ENCODE measurements at places on chromosomes 5 and 9.

DNA sequence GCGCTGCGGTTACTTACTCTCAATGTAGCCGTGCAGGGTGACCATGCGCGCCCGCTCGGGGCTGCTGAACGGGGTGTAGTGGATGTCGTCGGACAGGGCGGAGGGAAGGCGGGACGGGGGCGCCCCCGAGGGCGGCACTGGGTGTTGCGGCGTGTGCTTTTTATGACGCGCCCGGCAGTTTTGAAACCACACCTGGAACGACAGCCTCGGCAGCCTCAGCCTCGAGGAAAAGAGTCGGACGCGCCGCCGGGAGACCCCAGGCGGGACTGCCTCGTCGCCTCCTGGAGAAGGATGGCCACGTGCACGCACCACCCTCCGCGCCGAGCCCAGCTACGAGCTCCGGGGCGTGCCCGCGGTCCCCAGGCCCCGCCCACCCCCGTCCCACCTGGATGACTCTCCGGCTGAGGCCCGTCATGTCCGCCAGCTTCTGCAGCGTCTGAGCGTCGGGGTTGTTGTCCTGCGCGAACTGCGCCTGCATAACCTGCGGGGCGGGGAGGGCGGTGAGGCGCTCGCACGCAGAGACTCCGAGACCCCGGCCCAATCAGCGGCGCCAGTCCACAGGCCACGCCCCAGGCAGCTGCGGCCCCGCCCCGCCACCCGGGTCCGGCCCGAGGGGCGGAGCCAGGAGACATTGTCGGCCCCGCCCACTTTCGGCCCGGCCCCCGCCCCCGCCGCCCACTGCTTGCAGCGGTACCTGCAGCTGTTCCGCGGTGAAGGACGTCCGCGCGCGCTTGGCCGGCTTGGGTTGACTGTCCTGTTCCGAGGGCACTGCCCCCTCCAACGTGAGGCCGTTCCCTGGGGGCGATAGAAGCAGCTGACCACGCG, 15.0 kb downstream of the LHX6 start:
- DNase-seq: peak; percentile 99

GRCh38 chr9:7869340-7869739, 69.8 kb upstream of the DMAC1 start:
- no peak for DNase-seq

DNA sequence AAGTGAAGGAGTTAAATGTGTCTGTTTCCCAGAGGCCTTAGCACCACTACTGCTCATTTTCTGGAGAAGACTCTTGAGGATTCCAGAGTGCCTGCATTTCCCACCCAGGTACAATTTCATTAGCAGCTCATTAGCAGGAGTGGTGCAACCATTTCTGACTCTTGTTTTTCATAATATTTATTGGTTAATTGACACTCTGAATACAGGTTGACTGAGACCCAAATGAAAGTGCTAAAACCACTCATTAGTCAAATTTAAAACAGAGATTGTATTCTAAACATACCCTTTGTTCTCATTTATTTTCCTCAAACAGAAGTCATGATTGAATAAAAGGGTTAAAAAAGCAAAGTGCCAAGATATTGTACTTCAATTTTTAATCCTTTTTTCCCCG, 134.5 kb downstream of the SIL1 start:
- DNase-seq: no peak

GRCh38 chr5:93577854-93578812, 2.9 kb downstream of the NR2F1-AS1 start:
- no peak for DNase-seq

DNA sequence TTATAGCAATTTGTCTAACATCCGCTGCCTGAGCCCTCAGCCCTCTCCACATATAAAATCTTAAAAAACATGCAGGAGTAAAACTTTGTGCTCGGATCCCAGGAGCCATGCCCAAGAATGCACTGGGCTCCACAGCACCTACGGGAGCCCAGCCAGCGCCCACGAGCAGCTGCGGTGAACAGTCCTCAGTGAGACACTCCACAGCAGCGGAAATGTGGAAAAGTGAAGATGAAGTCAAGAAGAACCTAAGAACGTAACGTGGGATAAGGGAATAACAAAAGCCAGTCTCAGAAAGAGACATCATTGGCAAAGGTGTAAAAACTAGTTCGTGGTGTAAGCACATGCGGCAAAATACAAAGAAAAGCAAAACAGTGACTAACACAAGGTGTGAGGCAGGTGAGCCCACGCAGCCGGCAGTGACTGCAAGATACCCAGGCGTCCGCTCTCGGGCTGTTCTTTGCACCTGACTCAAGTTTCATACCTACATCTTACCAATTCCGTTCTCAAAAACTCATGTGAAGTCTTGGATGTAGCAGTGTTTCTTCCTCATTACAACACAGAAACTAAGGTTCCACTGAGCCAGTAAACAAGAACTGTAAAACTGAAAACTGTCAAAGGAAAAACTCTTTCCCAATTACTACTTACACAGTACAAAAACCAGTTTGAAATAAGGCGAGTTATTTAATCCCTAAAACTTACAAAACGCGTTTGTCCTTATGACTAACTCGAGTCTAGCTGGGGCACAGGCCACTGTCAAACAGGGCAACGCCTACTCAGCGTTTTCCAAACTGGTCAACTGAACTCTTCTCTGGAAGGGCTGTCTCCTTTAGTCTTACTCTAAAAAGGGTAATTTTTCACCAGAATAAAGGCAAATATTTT, 1.7 kb downstream of the CAMSAP1 start:
- no peak for DNase-seq

- DNase-seq: no peak
Measured at GRCh38 chr9:133968428-133968827, 23.7 kb downstream of the VAV2 start.

- DNase-seq: no peak
Measured at GRCh38 chr9:86424251-86424891, 70.2 kb upstream of the TUT7 start.

- DNase-seq: no peak
Measured at GRCh38 chr5:36950586-36951457, 74.3 kb downstream of the NIPBL start.

GRCh38 chr5:80982093-80982492, 21.9 kb downstream of the RASGRF2 start:
- no peak for DNase-seq

DNA sequence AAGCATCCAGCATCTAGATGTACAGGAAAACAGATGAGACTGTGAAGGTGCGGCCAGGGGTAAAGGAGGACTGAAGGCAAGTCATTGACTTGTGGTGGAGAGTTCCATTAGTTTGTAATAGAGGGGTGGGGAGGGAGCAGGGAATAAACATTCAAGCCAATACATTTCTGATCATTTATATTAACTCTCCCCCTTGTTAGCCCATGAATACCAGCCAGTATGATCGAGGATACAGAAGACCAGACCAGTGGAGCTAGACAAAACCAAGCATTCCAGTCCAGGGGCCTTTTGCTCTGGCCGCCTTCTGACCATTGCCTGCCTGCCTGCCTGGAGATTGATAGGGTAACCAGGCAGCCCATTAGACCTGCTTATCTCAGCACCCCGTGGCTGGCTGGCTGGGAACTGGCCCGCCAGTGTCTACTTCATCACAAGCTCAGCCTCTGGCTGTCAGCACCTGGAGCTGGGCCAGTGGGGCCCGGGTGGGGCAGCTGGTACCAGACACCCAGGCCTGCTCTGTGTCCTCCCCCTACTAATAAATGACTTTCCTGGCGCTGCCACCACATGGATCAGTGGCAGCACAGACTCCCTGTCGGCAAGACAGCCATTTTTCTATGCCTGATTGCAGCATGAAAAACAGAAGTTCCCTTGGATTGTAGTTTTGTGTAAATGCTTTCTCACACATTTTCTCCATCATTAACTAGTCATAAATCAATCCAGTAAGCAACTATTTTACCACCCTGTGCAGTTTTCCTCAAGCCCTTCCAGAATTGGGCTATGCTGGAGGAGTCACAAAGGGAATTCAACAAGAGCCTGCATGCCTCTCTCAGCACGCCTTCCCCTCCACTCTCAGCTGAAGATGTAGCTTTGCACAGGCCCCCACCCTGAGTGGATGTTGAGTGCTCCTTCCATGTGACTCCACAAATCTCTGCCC, 181.3 kb downstream of the SNCAIP start:
- peak; percentile 83 for DNase-seq

GRCh38 chr5:2130361-2130760, 247.6 kb upstream of the IRX4 start:
- no peak for DNase-seq

DNA sequence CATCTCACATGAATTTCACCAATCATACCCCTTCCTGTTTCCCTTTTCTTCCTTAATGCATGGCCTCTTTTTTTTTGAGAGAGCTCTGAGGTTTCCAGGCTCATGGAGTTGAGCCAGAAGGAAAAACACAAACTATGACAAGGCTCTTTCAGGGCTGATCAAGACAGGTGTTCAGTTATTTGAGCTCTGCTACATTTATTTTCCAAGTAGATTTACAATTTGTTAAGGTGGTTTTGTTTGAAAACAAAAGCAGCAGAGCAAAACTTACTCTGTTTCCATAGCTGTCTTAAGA, 62.4 kb upstream of the IL7R start:
- no peak for DNase-seq

GRCh38 chr9:76868897-76869296, 37.0 kb downstream of the PRUNE2 start:
- no peak for DNase-seq

DNA sequence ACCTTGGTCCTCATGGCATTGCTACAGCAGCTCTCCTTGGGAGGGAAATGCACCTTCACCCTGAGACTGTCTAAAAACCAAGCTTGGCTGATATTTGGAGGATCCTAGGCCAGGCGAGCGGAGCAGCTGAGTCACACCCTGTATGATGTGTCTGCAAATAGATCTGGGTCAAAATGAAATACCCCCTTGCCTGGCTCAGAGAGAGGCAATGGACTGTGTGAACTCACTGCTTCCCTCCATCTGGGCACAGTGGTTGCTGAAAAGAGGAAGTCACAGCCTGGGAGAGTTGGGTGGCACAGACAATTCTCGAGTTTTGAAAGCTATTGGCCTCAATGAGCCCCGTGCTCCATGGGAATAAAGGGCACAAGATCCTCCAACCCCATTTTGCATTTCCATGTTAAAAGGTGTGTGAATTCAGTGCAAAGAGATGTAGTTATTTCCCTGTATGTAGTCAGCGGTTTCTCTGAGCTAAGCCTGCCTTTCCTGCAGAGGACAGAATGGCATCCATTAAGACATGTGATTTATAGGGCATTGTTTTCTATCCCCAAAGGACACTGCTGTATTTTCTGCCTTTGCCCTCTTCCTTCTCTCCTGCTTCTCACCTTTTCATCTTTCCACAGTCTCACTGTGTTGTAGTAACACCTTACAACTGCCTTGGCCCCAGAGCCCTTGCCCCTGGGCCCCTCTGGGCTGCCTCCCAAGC, 177.2 kb downstream of the GADD45G start:
- DNase-seq: no peak

GRCh38 chr5:44839018-44839681, 30.4 kb downstream of the MRPS30 start:
- no peak for DNase-seq

DNA sequence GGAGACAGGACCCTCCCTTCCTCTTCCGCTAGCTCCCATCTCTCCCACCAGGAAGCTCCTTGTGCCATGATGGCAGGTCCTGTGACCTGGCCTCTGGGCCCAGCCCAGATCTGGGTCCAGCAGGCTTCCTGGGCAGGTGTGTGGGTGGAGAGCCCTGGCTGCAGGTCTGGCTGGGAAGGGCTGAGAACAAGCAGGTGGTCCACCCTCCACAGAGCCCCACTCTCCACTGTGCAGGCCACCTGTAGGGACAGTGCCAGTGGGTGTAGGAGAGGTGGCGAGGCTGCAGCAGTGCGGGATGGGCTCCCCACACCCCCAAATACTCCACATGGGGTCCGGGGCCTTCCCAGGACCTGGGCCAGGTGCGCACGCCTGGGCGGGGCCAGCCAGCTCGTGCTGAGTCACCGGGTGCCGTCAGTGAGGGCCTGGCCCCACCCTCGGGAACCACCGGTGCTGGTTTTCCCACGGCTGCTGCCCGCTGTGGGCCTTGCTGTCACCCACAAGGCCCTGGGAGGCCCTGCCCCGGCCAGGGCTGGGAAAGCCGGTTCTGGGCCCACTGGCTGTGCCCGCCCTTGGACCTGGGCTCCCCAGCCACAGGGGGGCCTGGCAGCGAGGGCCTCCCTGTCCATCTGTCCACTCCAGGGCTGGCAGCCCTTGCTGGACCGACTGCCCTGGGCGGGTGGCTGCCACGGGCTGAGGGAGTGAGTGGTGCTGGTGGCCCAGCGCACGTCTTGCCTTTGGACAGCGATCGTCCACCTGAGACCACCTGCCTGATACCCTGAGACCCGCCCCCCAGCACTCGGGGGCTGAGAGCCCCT, 9.3 kb upstream of the NRARP start:
- peak; percentile 41 for DNase-seq

- no peak for DNase-seq
Measured at GRCh38 chr9:78954286-78954685, 617.5 kb upstream of the TLE4 start.

DNA sequence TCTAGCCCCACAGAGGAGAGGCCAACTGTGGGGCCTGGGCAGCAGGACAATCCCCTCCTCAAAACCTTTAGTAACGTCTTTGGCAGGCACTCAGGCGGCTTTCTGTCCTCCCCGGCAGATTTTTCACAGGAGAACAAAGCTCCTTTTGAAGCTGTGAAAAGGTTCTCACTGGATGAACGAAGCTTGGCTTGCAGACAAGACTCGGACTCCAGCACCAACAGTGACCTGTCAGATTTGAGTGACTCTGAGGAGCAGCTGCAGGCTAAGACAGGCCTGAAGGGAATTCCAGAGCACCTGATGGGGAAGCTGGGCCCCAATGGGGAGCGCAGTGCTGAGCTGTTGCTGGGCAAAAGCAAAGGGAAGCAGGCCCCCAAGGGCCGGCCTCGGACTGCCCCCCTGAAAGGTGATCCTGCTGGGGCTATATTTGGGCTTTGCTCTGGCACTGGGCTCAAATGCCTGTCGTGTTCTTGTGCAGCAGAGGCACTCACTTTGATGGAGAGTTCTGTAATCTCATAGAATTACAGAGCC, 39.4 kb downstream of the KDM3B start:
- no peak for DNase-seq

GRCh38 chr5:38793099-38793498, 52.7 kb upstream of the OSMR start:
- DNase-seq: no peak

GRCh38 chr5:36728697-36729543, 122.5 kb downstream of the SLC1A3 start:
- peak; percentile 56 for DNase-seq

DNA sequence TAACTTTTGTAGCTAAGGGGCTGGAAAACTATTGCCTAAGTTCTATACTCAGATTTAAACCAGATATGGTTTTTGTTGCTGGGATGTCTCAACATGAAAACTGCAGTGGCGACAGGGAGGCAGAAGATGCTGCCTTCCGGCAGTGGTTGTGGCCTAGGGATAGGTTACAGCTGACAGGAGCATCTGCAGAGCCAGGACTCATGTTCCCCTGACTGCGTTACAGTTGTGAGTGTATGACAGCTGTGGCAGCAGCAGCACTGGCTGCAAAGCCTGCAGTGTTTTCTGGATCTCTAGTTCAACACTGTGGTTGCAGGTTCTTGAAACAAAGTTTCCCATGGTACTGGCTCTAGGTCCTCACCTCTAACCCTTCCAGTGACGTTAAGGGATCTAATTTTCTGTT, 498.8 kb upstream of the CDH18 start:
- no peak for DNase-seq

- no peak for DNase-seq
Measured at GRCh38 chr5:58455480-58455879, 4.4 kb downstream of the PLK2 start.

GRCh38 chr9:17739022-17739421, 160.2 kb downstream of the SH3GL2 start:
- no peak for DNase-seq

GRCh38 chr5:10695055-10695649, 65.9 kb downstream of the DAP start:
- DNase-seq: peak; percentile 83

- DNase-seq: no peak
Measured at GRCh38 chr5:21806943-21807342, 1046.2 kb downstream of the CDH12 start.

GRCh38 chr9:684054-684890, 157.2 kb upstream of the DMRT1 start:
- no peak for DNase-seq

All from SK-N-SH (cell line).